ENCODE measurements at places on chromosomes 7 and 10. TPM values are rescaled to one million over a fixed set of nuclear protein-coding genes. Genes with fewer than 3 reads are reported as not detected.

GRCh38 chr7:70618020-70618551 is 513.9 kb upstream of the GALNT17 start:
- DNase-seq = no peak

DNA sequence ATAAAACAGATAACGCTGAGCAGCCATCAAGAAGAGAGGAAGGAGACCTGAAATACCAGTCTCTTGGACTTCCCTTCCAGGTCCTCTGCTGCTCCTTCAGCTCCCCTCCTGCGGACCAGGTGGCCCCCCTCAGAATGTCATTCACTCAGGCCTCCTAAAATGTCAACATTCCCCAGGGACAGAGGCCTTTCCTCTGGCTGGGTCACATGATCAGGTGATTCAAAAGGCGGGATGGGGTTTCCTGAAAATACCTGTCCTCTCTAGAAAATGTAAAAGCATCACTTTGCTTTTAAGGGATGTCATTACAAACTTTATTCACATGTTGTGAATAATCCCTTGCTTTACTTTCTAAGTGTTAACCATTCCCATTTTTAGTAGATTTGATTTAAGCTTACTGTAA is 311.1 kb downstream of the INHBA start:
- no peak for DNase-seq

DNA sequence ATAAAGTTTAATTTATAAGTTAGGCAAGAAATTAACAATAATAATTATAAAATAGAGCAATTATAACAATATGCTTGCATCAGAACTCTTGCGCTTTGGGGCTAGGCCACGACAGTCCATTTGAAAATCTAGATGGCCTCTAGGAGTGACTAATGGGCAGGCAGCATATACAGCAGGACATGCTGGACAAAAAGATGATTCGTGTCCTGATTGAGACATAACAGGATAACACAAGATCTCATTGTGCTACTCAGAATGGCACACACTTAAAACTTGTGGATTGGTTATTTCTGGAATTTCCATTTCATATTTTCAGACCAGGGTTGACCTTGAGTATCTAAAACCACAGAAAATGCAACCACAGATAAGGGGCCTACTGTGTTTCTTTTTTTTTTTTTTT is 27.5 kb downstream of the CTNNA3 start:
- DNase-seq = no peak

- no peak for DNase-seq
Observed at GRCh38 chr7:4167385-4167910, 514.6 kb upstream of the FOXK1 start.

KLF14 gene
- polyA plus RNA-seq = 0.60 TPM

Data from right renal cortex interstitium (tissue), 3 donors.